HepG2 (cell line): ENCODE measurements at places on chromosomes 3 and 15. TPM values are rescaled to one million over a fixed set of nuclear protein-coding genes. Genes with fewer than 3 reads are reported as not detected.

The VEPH1 gene
- not detected in 2 replicates for total RNA-seq

The ARGFX gene
- not detected in 2 replicates for total RNA-seq

The GABRA5 gene
- total RNA-seq = not detected in 2 replicates

The IMPG2 gene
- total RNA-seq = 0.02 TPM in 1 of 2 replicates, not detected in the other

The REC114 gene
- not detected in 2 replicates for total RNA-seq

The GPR149 gene
- total RNA-seq = not detected in 2 replicates

The IL17RD gene
- total RNA-seq = 0.20 and 0.31 TPM in 2 replicates

The C3orf20 gene
- 0.04 TPM in 1 of 2 replicates, not detected in the other for total RNA-seq

The SCAANT1 gene
- not detected in 2 replicates for total RNA-seq

The SEMA3F gene
- total RNA-seq = 3.6 and 7.6 TPM in 2 replicates

The ECE2 gene
- total RNA-seq = not detected in 2 replicates

The TMEM158 gene
- 0.13 TPM in 1 of 2 replicates, not detected in the other for total RNA-seq

- no peaks in the 10 kb centered on the region for H3K27me3 ChIP-seq
- peak; percentile 4 for DNase-seq
- no peak overlapping the region for H3K4me3 ChIP-seq
- H3K36me3 ChIP-seq = no peaks in the 10 kb centered on the region
- no peaks in the 10 kb centered on the region for H3K4me1 ChIP-seq
- no peak overlapping the region for H3K27ac ChIP-seq
These were observed 230.9 kb upstream of the RORA start for GRCh38 chr15:61459785-61460707.

DNA sequence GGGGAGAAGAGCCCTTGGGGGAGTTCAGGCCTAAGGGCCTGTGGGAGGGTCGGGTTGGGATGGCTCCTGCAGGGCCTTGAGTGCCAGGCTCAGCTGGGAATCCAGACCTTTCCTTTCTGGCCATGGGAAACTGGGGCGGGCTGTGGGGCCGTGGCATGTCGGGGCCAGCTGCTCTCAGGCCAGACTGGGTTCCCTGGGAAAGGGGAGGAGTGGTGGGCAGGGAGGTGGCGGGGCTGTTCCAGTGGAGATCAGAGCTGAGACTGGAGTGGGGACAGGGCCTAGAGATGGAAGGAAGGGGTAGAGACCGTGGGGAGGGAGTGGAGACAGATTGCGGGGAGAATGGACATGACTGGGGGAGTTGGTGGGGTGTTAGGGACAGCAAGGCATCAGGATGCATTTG is 20.3 kb downstream of the FBLN2 start:
- no peak overlapping the region for H3K4me3 ChIP-seq
- no peaks in the 10 kb centered on the region for H3K36me3 ChIP-seq
- H3K4me1 ChIP-seq = no peaks in the 10 kb centered on the region

DNA sequence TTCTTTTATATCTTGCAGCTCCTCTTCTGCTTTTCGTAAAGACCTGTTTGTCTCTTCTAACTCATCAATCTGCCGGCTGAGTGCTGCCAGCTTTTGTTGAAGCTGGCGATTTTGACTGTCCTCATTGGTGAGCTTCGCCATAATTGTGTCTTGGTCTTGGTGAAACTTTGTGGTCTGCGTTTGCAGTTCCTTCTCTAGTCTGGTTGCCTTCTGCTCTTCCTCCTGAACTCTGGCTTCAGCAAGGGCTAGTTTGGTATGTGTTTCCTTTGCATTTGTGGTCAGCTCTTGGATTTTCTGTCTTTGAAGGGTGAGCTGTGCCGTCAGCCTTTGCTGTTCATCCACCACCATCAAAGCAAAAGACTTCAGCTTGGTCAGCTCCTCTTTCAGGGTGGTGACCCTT is 32.9 kb downstream of the CMSS1 start:
- DNase-seq = no peak
- H3K36me3 ChIP-seq = peaks cover 43% of the 10 kb centered on the region
- H3K27ac ChIP-seq = no peak overlapping the region

DNA sequence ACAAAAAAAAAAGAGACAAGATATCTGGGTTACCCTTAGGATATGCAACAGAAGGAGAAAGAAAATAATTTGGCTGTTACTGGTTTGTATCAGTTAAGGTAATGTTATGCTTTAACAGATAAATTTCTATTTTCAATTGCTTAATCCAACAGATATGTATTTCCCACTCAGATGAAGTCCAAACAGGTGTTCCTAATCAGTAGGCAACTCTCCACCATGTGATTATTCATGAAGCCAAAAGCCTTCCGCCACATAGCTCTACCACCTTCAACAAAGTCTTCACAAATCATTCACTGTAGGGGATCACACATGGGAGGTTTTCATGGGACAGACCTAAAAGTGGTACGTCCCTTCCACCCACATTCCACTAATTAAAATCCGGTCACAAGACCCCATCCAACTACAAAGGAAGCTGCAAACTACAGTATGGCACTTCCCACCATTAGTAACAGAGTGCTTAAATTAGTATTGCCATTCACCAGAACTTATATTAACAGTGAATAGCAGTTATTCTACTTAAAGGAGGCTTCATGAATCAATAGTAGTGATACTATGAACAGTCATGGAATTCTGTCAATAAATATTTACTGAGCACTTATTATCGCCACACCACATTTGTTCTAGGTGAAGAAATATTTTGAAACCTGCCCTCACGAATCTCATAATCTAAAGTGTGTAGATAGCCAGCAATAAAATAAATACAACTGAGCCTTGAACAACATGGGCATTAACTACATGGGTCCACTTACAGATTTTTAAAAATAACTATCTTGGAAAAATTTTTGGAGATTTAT is 66.5 kb downstream of the SFMBT1 start:
- H3K27me3 ChIP-seq = no peaks in the 10 kb centered on the region
- no peaks in the 10 kb centered on the region for H3K36me3 ChIP-seq
- peaks cover 27% of the 10 kb centered on the region for H3K4me1 ChIP-seq
- no peak for DNase-seq

- H3K4me3 ChIP-seq = no peak overlapping the region
- H3K27me3 ChIP-seq = no peaks in the 10 kb centered on the region
- H3K27ac ChIP-seq = no peak overlapping the region
- no peaks in the 10 kb centered on the region for H3K36me3 ChIP-seq
- no peak for DNase-seq
These were observed 141.7 kb upstream of the GPR149 start for GRCh38 chr3:154571553-154572226.

GRCh38 chr3:55169608-55170072 is 241.8 kb upstream of the LRTM1 start:
- no peaks in the 10 kb centered on the region for H3K36me3 ChIP-seq
- H3K27ac ChIP-seq = no peak overlapping the region
- H3K4me1 ChIP-seq = no peaks in the 10 kb centered on the region
- DNase-seq = no peak
- no peak overlapping the region for H3K4me3 ChIP-seq

- H3K4me3 ChIP-seq = no peak overlapping the region
- H3K27ac ChIP-seq = no peak overlapping the region
- no peak for DNase-seq
- no peaks in the 10 kb centered on the region for H3K4me1 ChIP-seq
These were observed 181.0 kb downstream of the THSD4 start for GRCh38 chr15:71296315-71296679.

DNA sequence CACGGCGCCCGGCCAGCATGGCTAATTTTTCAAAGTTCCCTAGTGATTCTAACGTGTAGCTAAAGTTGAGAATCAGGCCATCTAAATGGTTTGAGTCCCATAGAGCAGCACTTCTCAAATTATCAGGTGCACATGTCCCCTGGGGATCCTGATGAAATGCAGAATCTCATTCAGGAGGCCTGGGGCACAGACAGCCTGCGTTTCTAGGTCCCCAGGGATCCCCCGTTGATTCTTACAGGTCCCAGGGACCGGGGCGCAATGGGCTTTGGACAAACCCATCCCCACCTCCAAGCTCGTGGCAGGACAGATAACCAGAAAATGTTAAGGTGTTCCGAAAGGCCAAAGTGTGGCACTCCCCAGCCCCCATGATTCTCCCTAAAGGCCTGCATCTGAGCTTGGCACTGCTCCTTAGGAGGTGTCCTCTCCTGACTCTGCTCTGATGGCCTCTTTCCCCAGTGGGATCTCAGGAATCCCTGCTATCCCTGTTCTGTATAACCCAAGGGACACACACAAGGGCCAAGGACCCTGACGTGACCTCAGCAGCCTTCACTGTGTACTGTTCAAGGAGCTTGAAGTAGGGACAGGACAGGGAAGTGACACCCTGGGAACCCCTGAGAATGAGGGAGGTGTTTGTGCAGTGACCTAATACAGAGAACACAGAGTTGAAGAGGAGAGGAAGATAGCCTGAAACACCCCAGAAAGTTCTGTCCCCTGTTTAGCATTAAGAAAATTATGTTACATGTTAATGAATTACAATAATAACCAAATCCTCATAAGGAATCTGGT is 8.0 kb downstream of the LRRK1 start:
- no peak overlapping the region for H3K4me3 ChIP-seq
- no peaks in the 10 kb centered on the region; the same call in none of the 2 replicates for H3K27me3 ChIP-seq
- DNase-seq = no peak
- no peaks in the 10 kb centered on the region for H3K36me3 ChIP-seq

- no peak for DNase-seq
- no peak overlapping the region for H3K4me3 ChIP-seq
- H3K36me3 ChIP-seq = peaks cover 20% of the 10 kb centered on the region
- no peak overlapping the region for H3K27ac ChIP-seq
These were observed 36.3 kb upstream of the TMEM42 start for GRCh38 chr3:44825264-44825925.

DNA sequence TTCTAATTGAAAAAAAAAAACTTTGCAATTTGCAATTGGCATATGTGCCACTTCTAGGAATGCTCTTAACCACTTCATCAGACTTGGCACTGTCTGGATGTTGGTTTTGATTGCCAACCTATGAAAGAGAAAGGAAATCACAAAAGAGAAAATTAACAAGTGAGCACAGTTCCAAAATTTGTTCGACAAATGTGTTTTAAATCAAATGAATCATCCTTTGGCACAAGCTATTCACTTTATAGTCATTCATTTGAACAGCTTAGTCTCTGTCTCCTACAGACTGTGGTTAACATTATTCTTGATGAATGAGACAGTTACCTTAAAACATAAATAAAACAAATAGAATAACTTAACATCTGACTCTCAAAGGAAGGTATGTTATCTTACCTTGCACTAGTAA is 265.0 kb downstream of the EPHA3 start:
- DNase-seq = no peak
- no peaks in the 10 kb centered on the region for H3K27me3 ChIP-seq
- no peaks in the 10 kb centered on the region for H3K36me3 ChIP-seq
- H3K27ac ChIP-seq = no peak overlapping the region
- no peak overlapping the region for H3K4me3 ChIP-seq
- H3K4me1 ChIP-seq = no peaks in the 10 kb centered on the region

DNA sequence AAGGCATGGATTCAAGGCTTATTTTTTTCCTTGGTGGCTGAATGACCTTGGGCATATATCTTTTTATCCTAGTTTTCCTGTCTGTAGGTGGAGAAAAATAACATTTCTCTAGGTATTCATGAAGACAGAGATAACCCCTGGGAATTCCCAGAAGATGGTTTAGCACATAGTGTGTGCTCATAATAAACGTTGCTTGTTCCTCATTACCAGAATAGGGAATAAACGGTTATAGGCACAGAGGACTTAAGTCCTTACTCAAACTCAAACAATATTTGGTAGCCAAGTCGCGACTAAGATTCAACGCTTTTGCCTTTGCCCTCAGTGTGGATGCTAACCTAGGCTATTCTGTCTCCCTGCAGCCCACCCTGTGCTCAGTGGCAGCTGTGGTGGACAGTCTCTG is 51.6 kb upstream of the MITF start:
- no peaks in the 10 kb centered on the region; the same call in 1 of the 2 replicates for H3K27me3 ChIP-seq
- H3K4me3 ChIP-seq = no peak overlapping the region
- H3K27ac ChIP-seq = no peak overlapping the region
- H3K4me1 ChIP-seq = no peaks in the 10 kb centered on the region
- DNase-seq = no peak

- H3K36me3 ChIP-seq = no peaks in the 10 kb centered on the region
- no peak for DNase-seq
- no peak overlapping the region for H3K27ac ChIP-seq
These were observed 114.0 kb downstream of the FOXB1 start for GRCh38 chr15:60118146-60118545.

DNA sequence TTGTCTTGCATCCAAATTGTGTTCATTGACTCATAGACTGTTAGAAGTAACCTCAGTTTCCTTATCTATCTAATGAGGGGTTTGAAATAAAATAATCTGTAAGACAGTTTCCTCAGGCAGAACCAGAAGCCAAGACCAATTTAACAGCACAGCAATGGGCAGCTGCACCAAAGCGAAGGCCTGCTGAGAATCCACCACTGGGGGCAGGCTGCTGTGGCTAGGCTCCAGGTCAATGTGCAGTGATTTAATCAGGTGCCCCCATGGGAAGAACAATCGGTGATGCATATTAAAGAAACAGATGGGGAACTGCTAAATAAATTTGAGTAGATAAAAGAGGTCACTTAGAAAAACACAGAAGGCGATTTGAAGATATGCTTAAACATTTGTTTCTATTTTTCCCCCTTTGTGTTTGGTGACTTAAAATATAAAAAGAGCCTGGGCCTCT is 28.0 kb upstream of the TMOD3 start:
- H3K4me1 ChIP-seq = peaks cover 8% of the 10 kb centered on the region
- DNase-seq = peak; percentile 20
- H3K27ac ChIP-seq = no peak overlapping the region
- H3K36me3 ChIP-seq = no peaks in the 10 kb centered on the region
- no peaks in the 10 kb centered on the region for H3K27me3 ChIP-seq

- DNase-seq = peak; percentile 69
- H3K27ac ChIP-seq = peak overlapping the region; percentile 83
- peaks cover 100% of the 10 kb centered on the region for H3K4me1 ChIP-seq
- H3K4me3 ChIP-seq = peak overlapping the region; percentile 58
- peaks cover 14% of the 10 kb centered on the region; the same call in 2 of the 3 replicates for H3K36me3 ChIP-seq
These were observed 6.2 kb upstream of the SSUH2 start for GRCh38 chr3:8650583-8651416.

DNA sequence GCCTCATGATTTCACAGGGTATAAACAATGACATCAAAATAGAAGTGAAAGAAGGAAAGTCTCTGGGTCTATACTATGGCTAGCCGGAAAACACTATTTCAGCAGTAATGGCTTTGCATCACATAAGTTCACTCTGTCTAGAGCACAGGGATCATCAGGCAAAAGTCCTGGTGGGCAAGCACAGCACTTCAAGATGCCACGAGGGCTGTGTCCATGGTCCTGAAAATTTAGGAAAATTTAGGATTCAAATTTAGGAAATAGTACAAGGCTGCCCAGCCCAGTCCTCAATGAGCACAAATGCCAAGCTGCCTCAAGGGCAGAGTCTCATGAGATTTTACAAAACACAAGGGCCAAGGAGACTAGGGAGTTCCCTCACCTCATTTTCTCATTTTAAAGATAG is 54.1 kb downstream of the RORA start:
- H3K27me3 ChIP-seq = no peaks in the 10 kb centered on the region
- H3K4me3 ChIP-seq = no peak overlapping the region
- no peaks in the 10 kb centered on the region for H3K36me3 ChIP-seq
- H3K27ac ChIP-seq = no peak overlapping the region

DNA sequence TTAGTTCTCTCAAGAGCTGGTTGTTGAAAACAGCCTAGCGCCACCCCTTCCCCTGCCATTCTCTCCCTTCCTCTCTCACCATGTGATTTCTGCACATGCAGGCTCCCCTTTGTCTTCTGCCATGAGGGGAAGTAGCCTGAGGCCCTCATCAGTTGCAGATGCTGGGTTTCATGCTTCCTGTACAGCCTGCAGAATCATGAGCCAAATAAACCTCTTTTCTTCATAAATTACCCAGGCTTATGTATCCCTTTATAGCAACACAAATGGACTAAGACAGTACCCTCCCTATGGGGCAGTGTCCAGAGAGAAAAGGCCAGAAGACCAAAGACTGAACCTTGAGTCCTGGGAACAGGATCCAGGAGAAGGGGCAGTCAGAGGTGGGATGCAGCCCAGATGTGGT is 54.7 kb downstream of the CLEC3B start:
- DNase-seq = no peak
- H3K27ac ChIP-seq = no peak overlapping the region
- H3K4me1 ChIP-seq = peaks cover 8% of the 10 kb centered on the region
